ENCODE measurements at places on chromosomes 4 and X. TPM values are rescaled to one million over a fixed set of nuclear protein-coding genes. Genes with fewer than 3 reads are reported as not detected.

LDOC1 gene
- 5.9 TPM for total RNA-seq

HTATSF1 gene
- total RNA-seq, result 31.1 TPM

TACR3 gene
- not detected for total RNA-seq

SCML1 gene
- 59.1 TPM for total RNA-seq

GPR82 gene
- not detected for total RNA-seq

KDR gene
- total RNA-seq, result not detected

ABCG2 gene
- total RNA-seq, result not detected

ADH1A gene
- not detected for total RNA-seq

FAM47E gene
- 0.34 TPM for total RNA-seq

CLGN gene
- not detected for total RNA-seq

SMIM10 gene
- not detected for total RNA-seq

NFKB1 gene
- total RNA-seq, result 134 TPM

APBB2 gene
- 0.22 TPM for total RNA-seq

IRAK1 gene
- 61.2 TPM for total RNA-seq

HOPX gene
- total RNA-seq, result 4.3 TPM

MTMR1 gene
- total RNA-seq, result 34.4 TPM

- no peak for DNase-seq
These were observed 279.1 kb upstream of the NRK start for GRCh38 chrX:105543283-105543682.

DNA sequence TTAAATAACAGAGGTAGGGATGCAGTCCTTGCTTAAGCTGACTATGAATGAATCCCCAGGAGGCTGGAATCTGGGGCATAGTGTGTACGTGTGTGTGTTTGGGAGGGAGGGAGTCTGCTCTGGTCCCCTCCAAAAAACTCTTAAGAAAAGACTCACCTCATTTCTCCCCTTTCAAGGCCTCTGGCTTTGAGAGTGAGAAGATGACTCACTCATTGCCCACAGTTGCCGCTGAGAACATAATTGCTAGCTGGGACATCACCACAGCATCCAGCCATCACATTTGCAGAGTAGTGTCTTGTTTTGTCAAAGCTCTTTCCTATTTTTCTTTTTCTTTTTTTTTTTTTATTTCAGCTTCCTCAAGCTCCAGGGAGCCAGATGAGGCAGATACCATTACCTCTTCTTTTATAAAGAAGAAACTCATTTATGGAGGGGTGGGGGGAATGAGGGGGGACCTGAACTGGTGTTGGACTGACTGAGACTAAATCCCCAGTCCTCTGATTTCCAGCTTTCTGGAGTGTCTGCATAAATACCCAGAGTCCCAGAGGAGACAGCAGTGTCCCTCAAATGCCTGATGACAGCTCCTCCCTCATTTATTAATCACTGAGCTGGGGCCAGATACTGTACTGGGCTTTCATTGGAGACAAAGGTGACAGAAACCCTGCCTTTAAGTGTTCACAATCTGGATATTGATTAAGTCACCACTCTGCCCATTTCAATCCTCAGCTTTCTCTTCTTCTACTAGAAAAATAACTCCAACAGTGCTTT, 61.9 kb upstream of the LAS1L start:
- peak; percentile 83 for DNase-seq

DNA sequence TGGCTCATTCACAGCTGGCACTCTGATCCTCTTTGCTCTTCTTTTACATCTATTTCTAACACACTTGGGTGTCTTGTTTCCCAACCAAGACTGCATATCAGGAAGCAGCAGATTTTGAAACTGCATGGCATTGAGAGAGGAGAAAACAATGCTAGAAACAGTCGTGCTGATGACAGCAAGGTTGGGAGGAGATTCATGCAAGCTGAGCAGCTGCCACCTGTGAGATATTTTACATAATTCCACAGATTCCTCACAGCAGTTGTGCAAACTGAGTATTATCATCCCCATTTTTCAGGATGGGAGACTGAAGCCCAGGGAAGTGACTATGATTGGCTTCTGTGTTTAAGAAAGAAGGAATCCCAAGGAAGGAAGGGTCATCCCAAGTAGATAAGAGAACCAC, 105.0 kb downstream of the SLC2A9 start:
- DNase-seq, result no peak

DNA sequence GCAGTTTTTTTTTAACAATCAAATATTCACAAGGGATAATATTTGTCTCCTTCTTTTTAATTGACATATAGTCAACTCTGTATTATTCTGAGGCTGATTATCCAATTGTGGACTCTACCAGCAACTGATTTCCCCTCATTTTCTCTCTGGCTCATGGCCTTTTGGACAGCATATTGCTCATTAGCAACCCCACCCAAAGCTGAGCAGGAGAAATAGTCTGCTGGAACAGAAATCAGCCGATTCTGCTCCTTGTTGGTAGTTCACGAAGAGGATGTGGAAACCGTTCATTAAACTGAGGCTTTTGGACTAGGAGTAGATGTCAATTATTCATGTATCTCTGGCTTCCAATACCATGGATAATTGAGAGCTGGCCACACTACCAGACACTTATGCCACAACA, 428.4 kb upstream of the INTU start:
- DNase-seq, result no peak

- no peak for DNase-seq
These were observed 47.1 kb upstream of the PPP2R3B start for GRCh38 chrX:433771-434170.

- no peak for DNase-seq
These were observed 117.7 kb upstream of the KLF8 start for GRCh38 chrX:56114437-56114787.

GRCh38 chrX:70255452-70255851, 4.6 kb downstream of the P2RY4 start:
- no peak for DNase-seq

GRCh38 chr4:3179126-3179706, 69.7 kb upstream of the MSANTD1 start:
- DNase-seq, result no peak

- DNase-seq, result no peak
These were observed 89.3 kb downstream of the TSPAN5 start for GRCh38 chr4:98568941-98569663.

GRCh38 chr4:107131295-107131694, 95.2 kb upstream of the DKK2 start:
- no peak for DNase-seq

GRCh38 chr4:3663791-3664190, 102.4 kb upstream of the ADRA2C start:
- DNase-seq, result no peak

DNA sequence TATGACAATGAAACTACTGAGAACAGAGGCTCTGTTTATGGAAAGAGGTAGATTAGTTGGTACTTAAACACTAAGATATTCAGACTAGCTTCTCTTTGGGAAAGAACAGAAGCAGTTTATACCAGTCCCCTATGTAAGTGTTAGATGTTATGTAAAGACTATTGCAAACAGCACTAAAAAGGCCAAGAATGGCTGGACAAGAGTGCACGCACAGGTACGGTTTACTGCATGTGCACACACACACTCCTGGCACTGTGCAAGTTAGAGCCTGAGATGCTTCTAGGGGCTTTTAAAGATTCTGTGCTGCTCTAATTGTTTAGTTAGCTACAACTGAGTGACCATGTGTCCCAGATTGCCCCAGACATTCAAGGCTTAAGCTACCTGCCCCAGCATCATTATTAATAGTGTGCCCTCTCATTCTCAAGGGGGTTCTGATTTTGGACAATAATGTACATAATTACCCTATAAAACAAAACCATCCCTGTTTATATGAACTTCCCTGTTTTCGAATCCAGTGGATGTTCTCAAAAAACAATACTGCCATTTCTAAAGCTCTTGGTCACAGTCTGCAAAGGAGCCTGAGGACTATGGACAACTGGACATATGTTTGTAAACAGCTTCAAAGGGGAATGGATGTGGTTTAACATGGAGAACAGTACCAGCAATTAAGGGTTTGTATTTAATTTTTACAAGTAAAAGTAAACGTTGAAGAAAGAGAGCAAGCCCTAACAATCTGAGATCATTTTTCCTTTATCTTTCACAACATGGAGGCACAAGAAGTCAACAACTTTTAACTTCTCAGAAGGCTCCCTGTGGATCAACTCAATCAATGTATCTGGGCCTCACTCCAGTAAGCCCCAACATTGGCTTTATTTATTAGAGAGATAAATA, 2.0 kb downstream of the SETD7 start:
- DNase-seq, result no peak

DNA sequence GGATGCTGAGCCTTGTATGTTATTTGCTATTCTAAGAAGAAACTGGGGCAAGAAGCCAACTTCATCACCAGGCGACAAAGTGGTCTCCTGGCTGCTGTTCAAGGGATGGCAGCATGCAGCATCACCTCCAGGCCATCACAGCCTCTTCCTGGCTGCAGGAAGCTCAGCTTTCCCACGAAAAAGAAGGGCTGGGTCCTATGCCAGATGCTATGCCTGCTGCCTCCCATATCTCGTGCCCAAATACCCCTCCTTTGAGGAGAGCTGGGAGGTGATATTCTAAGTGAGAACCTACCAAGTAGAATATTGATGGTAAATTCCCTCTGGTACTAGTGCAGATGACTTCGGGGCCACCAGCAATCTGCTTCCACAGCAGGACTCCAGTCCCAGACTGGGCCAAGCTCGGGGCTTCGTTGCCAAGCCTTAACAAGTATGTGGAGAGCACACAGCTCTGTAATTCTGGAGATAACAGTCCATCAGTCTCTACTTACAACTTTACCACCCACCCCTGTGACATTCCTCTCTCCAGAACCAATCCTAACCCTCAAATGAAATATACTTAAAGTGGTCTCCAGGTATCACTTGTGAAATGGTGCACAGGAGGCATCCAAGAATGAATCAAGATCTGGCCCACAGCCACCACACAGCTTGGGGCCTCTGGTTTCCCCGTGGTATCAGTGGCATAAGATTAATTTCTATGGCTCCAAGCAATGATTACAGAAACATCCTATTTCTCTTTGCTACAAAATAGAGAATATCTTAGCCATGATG, 149.3 kb downstream of the PALLD start:
- no peak for DNase-seq

GRCh38 chr4:28744066-28744465, 1883.4 kb downstream of the STIM2 start:
- DNase-seq, result no peak

GRCh38 chr4:15344041-15344440, 83.8 kb upstream of the C1QTNF7 start:
- DNase-seq, result no peak

- no peak for DNase-seq
These were observed 71.5 kb downstream of the SLC16A2 start for GRCh38 chrX:74492720-74493201.

GRCh38 chrX:101977106-101977505, 45.3 kb upstream of the ZMAT1 start:
- no peak for DNase-seq

DNA sequence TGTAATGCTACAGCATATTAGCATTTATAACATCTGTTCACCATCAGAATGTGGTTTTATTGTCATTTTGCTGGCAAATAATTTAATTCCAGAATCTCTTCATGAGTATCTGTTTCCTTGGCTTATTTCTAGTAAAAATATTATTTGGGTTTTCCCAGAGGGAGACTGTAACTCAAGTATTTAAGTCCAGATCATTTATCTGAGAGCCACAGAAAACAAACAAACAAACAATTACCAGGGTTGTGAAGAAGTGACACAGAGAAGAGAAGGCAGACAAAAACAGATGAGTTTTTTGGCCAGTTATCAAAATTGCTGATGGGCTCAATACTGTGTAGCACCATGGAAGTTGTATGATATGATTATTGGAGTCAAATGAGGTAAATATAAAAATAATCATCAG, 515.1 kb downstream of the TECRL start:
- DNase-seq, result no peak

GRCh38 chr4:55554453-55555030, 7.8 kb upstream of the CLOCK start:
- no peak for DNase-seq

GRCh38 chr4:110415478-110415877, 60.5 kb upstream of the ENPEP start:
- DNase-seq, result no peak

- no peak for DNase-seq
These were observed 290.1 kb upstream of the PCDH7 start for GRCh38 chr4:30429813-30430761.

DNA sequence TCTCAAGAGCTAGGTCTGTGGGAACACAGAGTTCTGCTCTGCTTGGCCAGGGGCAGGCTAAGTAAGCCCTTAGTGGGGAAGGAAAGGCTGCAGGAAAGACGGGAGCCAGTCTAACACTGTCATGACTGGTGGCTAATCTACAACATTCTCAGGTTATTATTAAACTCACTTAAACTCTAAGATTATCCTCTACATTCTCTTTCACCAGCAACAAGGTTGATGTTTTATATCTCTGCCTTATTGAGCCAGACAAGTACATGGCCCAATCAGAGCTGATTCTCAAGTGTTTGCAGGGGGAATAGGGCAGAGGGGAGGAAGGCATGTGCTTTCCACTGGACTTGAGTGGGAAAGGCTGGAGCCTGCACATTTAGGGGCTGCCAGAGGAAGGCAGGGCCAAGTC, 50.9 kb upstream of the FAM241A start:
- DNase-seq, result no peak

- DNase-seq, result peak; percentile 58
These were observed 18.1 kb upstream of the CHRNA9 start for GRCh38 chr4:40316782-40317635.

GRCh38 chr4:80926891-80927290, 103.6 kb upstream of the BMP3 start:
- DNase-seq, result no peak

- no peak for DNase-seq
These were observed 270.5 kb downstream of the TENM3 start for GRCh38 chr4:182513587-182514291.

- no peak for DNase-seq
These were observed 62.3 kb upstream of the TLL1 start for GRCh38 chr4:165810726-165811125.

GRCh38 chr4:1547856-1548826, 136.0 kb downstream of the FAM53A start:
- no peak for DNase-seq

DNA sequence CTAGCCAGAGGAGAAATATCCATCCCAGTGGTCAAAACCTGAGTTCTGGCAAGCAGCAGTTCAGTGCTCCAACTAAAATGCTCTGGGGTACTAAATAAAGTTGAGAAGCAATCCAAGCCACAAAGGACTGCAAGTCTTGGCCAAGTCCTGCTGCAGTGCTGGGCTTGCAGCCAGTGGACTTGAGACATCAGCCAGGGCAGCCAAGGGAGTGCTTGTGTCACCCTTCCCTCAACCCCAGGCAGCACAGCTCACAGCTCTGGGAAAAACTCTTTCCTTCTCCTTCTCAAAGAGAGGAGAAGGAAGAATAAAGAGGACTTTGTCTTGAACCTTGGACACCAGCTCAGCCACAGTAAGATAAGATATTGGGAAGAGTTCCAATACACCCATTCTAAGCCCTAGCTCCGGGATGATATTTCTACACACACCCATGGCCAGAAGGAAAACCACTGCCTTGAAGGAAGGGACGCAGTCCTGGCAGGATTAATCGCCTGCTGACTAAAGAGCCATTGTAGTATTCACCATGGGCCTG, 99.8 kb downstream of the PTCHD1 start:
- no peak for DNase-seq

DNA sequence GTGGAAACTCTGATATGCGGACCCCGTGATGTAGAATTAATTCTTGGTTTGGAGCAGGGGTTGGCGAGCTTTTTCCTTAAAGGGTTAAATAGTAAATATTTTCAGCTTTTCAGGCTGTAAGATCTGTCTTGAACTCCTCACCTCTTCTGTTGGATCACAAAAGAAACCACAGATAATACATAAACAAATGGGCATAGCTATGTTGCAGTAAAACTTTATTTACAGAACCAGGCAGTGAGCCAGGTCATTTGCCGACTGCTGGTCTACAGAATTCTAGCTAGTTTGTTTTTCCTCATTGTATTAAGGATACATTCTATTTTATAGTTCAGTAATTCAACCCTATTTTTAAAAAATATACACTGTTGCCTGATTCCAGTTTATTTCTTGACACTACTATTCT, 116.6 kb downstream of the PAPSS1 start:
- no peak for DNase-seq
